ENCODE measurements at places on chromosomes 12 and 14.

DNA sequence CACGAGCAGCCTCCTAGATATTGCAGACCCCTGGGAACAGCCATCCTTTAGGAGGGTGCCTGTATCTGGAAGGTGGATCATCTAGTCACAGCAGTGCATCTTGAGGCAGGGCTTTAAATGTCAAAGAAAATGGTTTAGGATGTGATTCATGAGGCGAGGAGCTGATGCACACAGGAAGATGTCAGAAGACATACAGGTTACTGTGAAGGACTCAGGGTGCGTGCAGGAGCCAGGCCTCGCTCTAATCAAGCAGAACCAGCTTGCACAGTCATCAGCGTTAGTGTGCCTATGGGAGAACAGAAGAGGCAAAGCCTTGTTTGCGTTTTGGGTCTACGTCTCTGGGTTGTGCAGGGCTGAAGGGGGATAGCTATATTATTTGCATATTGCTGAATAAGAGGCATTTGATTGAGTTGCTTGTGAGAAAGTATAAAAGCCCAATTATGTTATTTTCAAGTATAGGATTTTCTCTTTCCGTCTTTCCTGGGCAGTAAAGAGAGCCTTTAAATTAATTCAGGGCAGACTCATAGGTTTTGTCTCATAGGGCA lies 77.3 kb upstream of the RPH3A start:
- no peak for DNase-seq

DNA sequence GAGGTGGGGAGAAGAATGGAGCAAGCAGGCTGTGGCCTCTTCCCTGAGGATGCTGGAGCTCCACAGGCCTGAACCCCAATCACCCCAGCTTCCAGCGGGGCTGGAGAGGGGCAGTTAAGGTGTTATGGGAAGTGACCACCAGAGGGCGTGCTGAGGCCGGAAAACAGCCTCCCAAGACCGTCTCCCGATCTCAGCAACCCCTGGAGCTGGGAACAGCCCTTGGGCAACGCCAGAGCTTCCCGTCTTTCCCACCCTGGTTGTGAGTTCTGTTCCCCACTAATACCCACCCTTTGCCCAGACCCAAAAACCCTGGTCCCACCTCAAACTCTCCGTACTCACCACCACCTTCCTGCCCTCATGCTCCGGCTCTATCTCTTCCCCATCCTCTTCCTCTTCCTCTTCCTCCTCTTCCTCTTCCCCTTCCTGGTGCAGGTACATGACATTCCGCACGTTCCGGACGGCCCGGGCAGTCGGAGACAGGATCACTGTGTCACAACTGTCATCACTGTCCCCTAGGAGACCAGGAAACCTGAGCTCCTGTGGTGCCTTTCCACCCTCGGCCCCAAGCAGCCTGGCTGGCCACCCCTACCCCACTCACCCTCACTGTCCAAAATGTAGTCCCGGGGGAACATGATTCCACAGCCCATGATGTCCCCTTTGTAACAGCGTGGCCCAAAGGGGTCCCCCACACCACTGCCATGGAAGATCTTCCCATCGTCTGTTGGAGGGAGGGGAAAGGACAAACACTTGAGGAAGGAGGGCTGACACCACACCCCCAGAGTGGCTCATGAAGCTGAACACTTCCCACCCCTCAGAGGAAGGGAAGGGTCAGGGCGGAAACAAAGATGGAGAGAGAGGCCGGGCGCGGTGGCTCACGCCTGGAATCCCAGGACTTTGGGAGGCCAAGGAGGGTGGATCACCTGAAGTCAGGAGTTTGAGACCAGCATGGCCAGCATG lies 12.9 kb downstream of the SPRYD3 start:
- peak; percentile 20 for DNase-seq

- no peak for DNase-seq
These were observed 464.6 kb downstream of the PCNX1 start for GRCh38 chr14:71371711-71372396.

- peak; percentile 10 for DNase-seq
These were observed 481.8 kb downstream of the TMEM117 start for GRCh38 chr12:44317651-44318126.

GRCh38 chr14:99717682-99718013 lies 33.5 kb downstream of the CYP46A1 start:
- DNase-seq: no peak

DNA sequence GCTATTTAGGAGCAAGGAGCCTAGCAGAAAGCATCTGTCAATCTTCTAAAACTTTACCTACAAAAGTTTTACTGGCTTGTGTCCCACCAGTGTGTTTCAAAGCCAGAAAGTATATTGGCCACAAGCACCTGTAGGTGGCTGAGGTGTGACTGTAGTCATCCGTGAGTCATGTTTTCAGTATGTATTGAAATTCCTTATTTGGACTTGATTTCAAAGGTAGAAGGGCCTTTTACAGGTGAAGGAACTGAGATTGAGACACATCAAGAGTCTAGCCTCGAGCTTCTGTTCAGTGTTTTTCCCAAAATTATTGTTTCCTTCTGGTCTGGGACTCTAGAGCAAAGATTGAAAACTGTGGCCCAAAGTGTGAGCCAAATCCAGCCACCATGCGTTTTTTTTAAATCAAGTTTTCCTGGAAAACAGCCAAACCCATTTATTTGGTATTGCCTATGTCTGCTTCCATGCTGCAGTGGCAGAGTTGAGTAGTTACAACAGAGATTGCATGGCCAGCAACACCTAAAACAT lies 195.3 kb upstream of the BCL2L14 start:
- no peak for DNase-seq

GRCh38 chr12:115075552-115076170 lies 391.7 kb upstream of the TBX3 start:
- DNase-seq: no peak

All from NCI-H1417 treated with DMSO at 0.1 percent for 48 hours (cell line).